ENCODE measurements at places on chromosomes 2 and 18.

DNA sequence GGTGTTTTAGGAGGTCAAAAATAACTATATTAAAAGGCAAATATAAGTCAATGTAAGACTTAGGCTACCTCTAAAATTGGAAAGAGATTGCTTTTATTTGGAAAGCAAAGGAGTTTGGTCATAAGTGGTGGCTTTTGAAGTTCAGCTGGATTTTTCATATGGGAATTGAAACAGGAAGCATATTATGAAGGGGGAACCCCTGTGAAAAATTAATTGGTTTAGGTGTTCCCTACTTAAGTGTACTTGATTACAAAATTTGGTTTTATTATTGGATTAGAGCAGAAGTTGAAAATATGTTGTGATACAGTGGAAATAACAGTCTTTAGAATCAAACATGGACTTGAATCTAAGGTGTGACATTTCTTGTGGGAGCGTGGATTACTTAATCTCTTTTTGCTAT lies 121.4 kb upstream of the TTC27 start:
- no peak for DNase-seq

- no peak for DNase-seq
These were observed 3.9 kb downstream of the PKDCC start for GRCh38 chr2:42051543-42052235.

DNA sequence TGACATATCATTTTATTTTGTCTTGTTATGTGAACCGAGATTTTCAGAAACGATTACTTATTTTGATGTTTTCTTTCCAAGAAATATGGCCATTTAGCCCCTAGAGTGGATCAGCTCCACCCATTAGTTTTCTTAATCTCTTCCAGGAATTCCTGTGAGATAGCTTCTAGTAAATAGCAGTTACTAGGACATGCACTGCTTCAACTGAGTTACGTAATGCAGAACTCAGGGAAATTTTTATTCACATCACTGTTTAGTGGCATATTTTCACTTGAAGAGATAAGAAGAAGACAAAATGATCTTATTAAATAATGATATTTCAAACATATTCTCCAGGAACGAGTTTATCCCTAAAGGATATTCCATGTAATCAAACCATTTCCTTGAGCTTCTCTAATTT lies 573.5 kb upstream of the CNTNAP5 start:
- no peak for DNase-seq

- peak; percentile 63 for DNase-seq
These were observed 7.1 kb upstream of the KLF11 start for GRCh38 chr2:10036095-10036884.

- DNase-seq = peak; percentile 71
These were observed 100.9 kb downstream of the CRIM1 start for GRCh38 chr2:36456227-36457175.

Measured in right forelimb (tissue), 1 donor.